Neural progenitor cell (in vitro differentiated cells): ENCODE measurements at places on chromosomes 4 and X.

DNA sequence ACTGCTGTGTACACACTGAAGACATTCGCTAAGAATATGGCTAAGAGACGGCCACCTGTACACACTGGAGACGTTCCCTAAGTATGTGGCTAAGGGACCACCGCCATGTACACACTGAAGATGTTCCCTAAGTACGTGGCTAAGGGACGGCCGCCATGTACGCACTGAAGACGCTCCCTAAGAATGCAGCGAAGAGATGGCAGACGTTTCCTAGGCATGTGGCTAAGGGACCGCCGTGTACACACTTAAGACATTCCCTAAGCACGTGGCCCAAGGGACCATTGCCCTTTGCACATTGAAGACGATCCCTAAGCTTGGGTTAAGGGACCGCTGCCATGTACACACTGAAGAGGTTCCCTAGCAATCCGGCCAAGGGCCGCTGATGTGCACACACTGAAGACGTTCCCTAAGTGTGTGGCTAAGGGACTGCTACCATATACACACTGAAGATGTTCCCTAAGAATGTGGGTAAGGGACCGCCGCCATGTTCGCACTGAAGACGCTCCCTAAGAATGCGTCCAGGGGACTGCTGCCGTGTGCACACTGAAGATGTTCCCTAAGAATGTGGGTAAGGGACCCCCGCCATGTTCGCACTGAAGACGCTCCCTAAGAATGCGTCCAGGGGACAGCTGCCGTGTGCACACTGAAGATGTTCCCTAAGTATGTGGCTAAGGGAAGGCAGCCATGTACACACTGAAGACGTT is 36.7 kb downstream of the DHRSX start:
- peak; percentile 49 for DNase-seq

DNA sequence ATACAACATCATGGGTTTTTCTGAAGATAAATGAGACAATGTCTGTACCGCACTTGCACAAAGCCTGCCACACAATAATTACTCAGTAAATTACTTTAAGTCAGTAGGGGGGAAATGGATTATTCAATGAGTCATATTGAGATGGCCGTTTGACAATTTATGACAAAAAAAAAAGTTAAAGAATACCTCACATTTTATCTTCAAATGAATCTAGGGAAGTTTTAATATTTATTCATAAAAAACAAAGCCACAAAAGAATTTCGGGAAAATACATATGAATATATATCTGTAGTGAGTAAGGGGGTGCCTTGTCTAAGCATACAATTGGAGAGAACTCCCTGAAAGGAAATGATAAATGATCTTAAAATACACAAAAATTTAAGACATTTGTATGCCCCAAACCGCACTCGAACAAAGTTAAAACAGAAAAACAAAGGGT is 197.0 kb upstream of the SLC7A11 start:
- DNase-seq = no peak

DNA sequence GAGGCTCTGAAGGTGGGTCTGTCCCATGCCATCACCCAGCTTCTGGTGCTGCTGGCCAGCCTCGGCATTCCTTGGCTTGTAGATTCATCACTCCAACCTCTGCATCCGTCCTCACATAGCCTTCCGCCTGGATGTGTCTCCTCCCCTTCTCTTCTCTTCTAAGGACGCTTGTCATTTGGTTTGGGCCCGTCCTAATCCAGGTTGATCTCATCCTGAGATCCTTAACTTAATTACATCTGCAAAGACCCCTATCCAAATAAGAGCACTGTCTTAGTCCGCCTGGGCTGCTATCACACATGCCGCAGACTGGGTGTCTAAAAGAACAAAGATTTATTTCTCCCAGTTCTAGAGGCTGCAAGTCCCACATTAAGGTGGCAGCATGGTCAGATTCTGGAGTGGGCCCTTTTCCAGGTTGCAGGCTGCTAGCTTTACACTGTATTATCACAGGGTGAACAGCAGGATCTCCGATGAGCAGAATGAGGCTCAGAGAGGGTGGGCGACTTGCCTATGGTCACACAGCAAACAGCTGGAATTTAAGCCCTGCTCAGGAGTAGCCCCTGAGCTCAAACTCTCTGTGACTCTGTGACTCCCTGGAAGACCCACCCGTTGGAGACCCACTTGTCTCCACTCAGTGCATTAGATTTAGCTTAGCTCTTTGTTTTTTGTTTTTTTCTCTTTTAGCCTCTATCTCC is 113.1 kb downstream of the STK32B start:
- DNase-seq = no peak

- no peak for DNase-seq
These were observed 63.6 kb downstream of the DCX start for GRCh38 chrX:111348429-111348828.

DNA sequence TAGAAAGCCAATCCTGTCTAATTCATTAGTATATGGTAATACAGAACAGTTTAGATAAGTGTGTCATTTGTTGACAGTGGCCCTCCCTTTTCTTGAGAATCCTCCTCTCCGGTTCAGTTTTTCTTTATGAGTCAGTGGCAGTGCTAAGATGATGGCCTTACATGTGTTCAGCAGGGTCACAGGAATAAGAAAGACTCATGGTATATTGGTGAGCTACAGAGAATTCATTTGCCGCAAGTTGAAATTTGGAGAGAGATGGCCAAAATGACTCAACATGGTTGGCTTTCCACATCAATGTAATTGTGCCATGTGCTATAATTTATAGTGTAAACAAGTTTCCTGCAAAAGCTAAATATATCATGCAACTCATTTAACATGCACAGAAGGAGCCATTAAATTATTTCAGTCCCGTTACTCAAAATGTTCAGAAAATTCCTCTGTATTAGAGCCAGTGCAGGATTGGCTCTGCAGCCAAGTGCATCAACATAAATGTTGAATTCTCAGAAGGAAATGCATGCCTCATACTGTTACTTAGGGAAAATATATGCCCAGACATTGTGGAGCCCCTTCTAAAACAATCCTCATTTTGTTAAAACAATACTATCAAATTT is 374.3 kb downstream of the AFF2 start:
- DNase-seq = no peak

DNA sequence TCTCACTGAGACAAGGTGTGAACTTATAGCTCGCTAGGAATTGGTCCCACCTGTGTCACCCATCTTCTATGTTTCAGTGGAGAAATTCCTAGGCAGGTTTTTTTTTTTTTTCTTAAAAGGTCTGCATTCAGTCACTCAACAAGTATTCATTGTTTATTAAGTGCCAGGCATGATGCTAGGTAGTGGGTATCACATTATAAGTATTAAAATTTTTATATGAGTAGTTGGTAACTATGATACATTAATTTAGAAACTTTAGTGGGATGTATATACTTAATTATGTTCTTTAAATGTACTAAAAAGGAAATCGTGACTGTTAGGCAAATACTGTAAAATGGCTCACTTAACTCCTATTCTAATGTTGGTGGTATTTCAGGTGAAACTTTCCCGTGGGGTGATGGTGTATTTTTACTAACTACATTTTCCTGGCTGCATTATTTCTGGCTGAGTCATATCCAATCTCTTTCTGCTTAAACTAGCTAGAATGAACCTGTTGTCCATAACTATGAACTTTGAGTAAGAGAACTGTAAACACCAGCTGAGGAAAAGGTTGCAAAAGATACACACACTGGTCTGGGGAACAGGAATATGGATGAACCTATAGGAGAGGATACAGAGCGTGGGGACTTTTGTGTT is 49.3 kb upstream of the MED14 start:
- no peak for DNase-seq

DNA sequence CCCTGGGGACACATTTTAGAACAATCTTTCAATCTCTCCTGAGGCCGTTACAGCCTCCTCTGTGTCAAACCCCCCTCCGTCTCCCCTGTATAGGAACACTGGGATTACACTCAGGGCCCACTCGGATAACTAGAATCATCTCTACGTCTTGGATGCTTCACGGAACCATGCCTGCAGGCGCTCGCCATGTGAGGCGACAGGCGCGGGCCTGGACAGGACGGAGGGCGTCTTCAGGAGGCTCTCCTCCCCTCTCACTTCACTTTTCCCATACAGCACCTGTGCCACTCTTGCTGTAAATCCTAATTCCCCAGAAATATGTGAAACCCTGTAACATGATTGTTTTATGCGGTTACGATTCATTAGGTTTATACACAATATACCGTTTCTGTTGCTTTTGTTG is 4.0 kb upstream of the IDUA start:
- DNase-seq = no peak

DNA sequence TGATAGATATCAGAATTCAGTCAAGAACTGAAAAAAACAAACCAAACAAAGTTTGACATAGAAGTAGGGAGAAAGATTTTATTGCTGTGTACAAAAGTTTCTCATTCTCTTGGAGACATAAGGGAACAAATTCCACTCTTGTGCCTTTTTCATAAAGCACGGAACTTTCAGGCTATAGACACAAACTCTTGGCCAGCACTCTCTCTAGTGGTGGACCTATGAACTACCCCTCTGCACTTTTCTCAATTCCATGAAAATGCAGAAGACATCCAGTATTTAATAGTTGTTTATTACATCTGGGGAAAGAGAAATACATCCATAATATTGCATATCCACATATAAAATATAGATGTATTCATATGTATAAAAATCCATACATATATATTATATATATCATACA is 291.6 kb upstream of the HS3ST1 start:
- DNase-seq = peak; percentile 53

GRCh38 chr4:7217039-7217438 is 24.7 kb downstream of the SORCS2 start:
- DNase-seq = no peak

DNA sequence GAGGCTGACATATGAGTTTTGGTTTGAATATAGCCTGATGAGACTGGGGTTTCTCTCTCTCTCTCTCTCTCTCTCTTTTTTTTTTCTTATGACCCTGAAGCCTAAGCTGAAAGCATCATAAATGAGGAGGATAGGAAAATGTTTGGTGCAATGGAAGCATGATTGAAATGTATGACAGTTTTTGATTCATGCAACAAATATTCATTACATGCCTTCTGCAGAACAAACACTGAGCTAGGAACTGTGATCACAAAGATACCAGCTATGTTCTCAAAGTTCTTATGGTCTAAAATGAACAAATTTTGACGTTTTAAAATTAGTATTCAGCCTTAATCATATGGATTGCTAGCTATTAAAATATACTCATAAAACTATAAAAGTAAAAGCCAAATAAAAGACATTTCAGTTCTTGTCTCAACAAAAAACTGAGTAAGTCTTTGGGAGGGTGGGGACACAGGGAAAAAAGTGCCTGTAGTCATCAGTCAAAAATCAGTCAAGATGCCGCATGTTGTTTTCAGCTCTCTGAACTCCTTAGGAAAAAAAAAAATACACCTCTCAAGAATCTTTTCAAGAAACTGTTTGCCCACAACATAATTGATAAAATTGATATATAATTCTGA is 57.2 kb downstream of the NKX6-1 start:
- DNase-seq = no peak
